ENCODE measurements at places on chromosomes 2 and 18. TPM values are rescaled to one million over a fixed set of nuclear protein-coding genes. Genes with fewer than 3 reads are reported as not detected.
A peak's percentile ranks its signal among the peaks of the same experiment; 100 is the strongest.

SALL3 gene
- 36.5 TPM for total RNA-seq

MERTK gene
- total RNA-seq: 6.1 TPM

NCL gene
- total RNA-seq: 354 TPM

DNA sequence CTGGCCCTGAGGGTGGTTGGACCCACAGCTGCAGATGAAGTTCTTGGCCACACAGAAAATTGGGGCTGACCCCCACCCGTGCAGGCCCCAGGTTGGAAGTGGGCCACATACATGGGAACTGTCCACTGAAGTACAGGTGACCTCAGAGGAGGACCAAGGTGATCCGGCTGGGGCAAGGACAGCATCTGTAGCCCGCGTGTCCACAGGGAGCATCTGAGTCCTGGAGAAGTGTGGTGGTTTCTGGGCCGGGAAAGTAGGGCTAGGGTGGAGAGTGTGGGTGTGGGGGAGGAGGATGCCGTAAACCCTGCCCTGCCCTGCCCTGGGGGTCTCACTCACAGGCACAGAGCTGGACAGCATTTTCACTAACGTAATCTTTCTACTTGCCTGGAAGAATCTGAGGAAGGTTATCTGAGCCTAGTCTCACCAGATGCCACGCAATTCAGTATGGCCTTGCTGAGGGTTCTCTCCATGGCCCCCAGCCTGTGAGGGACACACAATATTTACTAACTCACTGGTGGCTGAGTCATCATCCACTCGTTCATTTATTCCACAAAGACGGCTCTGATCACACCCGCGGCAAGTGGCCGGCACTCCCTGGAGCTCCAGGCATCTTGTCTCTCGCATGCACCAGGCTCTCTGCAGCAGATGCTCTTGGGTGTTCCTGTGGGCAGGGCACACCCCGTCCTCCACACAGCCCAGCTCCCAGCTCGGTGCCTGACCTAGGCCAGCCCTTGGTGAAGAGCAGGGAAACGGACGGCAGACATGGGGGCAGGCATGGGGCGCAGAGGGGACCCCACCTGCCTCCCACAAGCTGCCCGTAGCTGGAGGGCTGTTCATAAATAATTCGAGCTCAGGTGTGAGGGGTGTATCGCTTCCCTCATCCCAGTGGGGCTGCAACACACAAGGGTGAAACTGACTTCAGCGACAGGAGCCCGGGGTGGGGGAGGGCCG is 51.2 kb downstream of the INHBB start:
- DNase-seq: no peak

UGT1A5 gene
- not detected for total RNA-seq

GRCh38 chr2:11348209-11348749 is 3.8 kb upstream of the ROCK2 start:
- no peak for DNase-seq

GRCh38 chr2:28009732-28010131 is 119.2 kb downstream of the BABAM2 start:
- DNase-seq: no peak

DNA sequence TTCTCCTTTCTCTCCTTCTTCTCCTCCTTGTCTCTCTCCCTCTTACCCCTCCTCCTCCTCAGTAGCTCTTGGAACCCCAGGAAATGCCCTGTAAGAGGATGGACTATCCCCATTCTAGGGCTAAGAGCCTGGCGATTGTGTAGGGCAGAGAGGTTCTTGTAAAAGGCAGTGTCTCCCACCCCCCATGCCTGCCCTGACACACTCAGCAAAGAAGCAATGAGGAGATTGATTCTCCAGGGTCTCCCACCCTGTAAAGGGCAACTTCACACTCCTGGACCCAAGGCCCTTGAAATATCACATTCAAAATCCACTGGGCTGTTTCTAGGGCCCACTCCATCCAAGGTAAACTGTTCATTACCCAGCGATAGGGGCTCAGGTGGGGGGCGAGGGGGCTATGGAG is 144.1 kb downstream of the INSIG2 start:
- no peak for DNase-seq

PCARE gene
- total RNA-seq: not detected

DNA sequence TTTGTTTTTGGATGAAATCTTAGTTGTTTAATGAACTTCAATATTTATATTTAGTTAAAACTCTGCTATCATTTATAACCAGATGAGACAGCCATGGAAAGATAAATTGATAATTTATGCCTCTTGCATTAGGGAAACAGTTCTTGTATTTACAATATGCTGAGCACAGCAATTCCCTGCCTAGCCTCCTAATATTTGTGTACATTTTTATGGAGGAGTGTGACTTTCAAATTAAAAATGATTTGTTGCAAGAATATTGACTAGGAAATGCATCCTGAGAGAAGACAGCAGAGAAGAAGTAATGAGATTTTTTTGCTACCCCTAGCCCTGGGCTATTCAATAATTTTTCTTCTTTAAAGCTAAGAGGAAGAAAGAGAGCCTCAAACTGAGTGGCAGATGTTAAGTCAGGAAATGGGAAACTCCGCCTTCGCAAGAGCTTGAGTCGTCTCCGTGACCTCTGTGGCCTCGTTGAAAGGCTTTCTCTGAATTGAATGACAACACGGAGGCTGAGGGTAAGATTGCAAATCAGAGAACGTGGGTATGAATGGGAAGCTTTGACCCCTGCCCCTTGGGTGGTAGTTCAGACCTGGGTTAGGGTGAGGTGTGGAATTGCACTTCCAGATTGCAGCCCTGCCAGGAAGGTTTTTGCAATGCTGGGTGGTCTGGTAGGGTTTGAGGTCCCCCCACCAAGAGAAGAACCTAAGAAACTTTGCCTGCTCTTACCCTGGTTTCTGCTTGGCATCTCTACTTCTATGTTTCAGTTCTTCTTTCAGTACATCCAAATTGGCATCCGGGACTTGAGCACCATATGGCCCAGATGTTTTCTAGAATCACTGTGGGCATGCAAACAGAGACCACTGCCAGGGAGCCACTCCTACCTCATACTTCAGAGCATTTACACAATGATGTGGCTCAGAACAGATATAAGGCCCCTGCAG is 210.3 kb upstream of the RBMS1 start:
- DNase-seq: peak; percentile 78

DNA sequence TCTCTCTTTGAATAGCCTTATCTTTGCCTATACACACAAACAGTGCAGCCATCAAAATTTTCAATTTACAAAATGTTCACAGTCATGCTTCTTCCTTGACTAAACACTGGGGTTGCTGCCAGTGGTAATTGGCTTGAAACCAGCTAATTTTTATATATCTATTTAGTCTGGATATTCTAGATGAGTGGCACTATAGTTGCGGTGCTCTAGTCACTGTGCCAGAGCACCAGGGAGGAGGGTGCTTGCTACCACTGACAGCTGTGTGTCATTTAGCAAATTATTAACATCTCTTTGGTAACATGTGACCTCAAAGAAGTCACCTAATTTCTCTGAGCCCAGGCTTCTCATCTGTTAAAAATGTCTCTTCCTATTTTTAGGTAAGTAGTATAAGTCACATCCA is 130.4 kb downstream of the MEIS1 start:
- DNase-seq: no peak

DNA sequence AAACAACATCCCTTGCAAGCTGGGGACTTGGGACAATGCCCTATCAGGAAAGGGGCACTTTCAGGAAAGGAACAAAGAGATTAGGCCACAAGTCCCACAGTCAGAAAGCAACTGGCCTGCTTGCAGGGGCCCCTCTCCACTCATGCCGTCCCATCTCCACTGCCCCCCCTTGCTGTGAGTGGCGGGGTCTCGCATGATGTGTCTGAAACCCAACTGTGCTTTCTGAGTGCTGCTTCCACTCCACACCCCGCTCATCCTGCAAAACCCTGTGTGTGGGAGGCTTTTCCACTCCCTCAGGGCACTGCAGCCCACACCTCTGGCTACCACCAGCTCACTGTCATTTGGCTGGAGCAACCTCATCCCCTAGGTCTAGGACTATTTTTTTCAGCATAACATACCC is 7.9 kb downstream of the HS6ST1 start:
- no peak for DNase-seq

- DNase-seq: no peak
Observed at GRCh38 chr2:200367155-200367554, 60.7 kb downstream of the SPATS2L start.

- no peak for DNase-seq
Observed at GRCh38 chr2:127516041-127516762, 10.1 kb downstream of the IWS1 start.

- no peak for DNase-seq
Observed at GRCh38 chr2:241949736-241950412, 80.3 kb downstream of the RTP5 start.

- DNase-seq: no peak
Observed at GRCh38 chr2:56313500-56313921, 129.7 kb downstream of the CCDC85A start.

DNAH7 gene
- total RNA-seq: 0.49 TPM

LAMA3 gene
- total RNA-seq: 0.47 TPM

CNDP1 gene
- total RNA-seq: not detected

CNTNAP5 gene
- not detected for total RNA-seq
